ENCODE measurements at places on chromosomes 16 and 17.

DNA sequence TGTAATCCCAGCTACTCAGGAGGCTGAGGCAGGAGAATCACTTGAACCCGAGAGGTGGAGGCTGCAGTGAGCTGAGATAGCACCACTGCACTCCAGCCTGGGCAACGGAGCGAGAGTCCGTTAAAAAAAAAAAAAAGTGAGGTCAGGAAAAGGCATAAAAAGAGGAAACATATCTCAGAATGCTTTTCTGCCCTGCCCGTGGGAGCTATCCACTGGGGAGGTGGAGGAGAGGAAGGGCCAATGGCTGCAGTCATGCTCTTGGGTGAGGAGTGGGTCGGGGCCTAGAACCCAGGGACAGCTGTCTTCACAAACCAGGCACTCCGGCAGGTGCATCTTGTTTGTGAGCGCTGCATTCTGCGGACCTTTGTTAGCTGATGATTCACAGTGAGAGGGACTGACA lies 60.0 kb upstream of the CDC42EP4 start:
- no peak for DNase-seq

DNA sequence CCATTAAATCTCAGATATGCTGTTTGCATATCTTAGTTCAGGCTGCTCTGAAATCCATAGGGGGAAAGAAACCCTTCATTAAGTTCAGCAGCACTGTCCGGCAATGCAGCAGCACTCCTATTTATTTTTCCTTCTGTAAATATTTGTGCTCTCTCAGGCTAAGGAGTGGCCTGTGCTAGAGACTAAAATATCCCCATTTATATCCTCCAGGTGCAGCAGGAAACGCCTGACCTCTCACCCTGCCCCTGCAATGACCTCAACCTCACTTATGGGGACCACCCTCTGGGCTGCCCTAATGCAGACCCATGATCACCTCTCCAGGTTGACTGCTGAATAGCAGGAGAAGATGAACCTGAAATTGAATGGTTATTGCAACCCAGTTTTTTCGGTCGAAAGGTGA lies 165.0 kb upstream of the ELAC2 start:
- no peak for DNase-seq

DNA sequence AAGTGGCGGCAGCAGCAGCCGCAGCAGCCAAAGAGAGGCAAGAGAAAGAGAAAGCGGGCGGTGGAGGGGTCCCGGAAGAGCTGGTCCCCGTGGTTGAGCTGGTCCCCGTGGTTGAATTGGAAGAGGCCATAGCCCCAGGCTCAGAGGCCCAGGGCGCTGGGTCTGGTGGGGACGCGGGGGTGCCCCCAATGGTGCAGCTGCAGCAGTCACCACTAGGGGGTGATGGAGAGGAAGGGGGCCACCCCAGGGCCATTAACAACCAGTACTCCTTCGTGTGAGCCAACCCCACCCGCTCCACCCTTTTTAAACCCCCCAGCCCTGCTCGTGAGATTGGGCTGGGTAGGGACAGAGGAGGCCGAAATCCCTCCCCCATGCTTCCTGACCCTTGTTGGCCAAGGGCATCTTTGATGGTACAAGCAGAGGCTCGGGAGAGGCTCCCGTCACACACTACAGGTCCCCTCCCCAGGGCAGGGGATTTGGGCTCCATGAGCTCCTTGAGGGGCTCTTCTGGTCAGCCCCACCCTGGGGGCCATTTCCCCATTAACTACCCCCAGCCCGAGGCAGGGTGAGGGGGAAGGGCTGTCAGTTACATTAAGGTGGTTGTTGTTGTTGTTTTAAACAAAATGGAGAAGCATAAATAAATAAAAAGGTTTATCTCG lies 4.6 kb upstream of the ATP2A1 start:
- DNase-seq = no peak

DNA sequence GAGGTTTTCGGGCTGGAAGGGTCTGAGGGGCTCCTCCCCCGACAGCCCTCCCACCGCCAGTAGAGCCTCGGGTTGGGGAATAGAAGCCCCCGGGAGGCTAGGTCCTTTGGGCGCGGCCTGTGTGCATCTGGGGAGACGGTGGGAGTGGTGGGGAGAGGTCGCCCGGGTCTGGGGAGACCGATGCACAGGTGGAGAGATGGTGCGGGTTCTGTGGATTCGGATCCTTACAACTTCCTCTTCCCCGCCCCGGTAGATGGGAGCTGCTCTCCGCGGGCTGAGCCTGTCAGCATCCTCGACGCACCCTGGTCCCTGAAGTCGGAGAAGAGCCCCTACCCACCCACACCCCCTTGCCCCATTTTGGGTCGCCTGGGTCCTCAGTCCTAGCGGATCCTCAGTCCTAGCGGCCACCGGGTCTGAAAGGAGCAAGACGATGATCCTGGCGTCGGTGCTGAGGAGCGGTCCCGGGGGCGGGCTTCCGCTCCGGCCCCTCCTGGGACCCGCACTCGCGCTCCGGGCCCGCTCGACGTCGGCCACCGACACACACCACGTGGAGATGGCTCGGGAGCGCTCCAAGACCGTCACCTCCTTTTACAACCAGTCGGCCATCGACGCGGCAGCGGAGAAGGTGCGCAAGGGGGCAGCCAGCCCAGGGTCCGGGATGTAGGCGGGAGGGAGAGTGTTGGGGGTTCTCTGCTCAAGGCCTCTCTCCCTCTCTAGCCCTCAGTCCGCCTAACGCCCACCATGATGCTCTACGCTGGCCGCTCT lies 790 bp downstream of the BCKDK start:
- DNase-seq = no peak

DNA sequence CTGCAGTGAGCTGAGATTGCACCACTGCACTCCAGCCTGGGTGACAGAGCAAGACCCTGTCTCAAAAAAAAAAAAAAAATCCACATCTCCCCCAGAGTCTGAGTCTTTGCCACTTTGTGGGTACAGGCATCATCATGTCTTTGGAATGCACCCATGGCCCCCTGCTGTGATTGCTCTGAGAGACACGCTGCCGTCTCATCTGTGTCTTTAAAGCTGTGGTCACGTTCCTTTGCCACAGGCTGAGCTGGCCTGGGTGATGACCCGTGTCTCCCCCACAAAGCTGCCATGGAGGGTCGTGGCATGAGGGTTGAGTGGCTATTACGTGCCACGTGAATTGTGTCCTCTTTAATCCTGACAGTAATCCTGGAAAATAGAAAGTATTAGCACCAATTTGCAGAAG lies 20.2 kb downstream of the CRISPLD2 start:
- DNase-seq = no peak

GRCh38 chr16:19115148-19116021 lies 1.6 kb downstream of the ITPRIPL2 start:
- no peak for DNase-seq

GRCh38 chr17:1890758-1891450 lies 61.1 kb downstream of the RPA1 start:
- no peak for DNase-seq

DNA sequence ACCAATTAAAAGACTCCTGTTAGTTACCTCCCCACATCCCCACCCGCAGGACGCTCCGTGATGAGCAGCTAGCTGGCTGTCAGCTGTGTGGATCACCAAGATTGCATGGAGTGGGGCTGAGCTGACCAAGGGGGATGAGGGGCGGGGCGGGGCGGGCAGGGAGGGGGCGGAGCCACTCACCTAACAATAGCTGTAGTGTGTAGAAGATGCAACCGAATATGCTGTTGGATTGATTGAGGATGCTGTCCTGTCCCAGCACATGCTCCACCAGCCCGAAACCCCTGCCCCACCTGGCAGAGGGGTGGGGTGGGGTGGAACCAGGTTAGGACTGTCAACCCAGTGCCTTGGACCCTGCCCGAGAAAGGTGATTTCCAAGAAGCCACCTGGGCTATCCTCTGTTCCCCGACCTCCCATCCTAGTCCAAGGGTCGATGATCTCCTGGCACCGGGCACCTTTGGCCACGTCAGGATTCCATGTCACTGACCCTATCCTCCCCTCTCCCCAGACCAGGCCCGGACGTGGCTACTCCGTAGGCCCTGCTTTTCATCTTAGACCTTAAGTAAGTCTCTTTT lies 1.4 kb downstream of the VKORC1 start:
- no peak for DNase-seq

DNA sequence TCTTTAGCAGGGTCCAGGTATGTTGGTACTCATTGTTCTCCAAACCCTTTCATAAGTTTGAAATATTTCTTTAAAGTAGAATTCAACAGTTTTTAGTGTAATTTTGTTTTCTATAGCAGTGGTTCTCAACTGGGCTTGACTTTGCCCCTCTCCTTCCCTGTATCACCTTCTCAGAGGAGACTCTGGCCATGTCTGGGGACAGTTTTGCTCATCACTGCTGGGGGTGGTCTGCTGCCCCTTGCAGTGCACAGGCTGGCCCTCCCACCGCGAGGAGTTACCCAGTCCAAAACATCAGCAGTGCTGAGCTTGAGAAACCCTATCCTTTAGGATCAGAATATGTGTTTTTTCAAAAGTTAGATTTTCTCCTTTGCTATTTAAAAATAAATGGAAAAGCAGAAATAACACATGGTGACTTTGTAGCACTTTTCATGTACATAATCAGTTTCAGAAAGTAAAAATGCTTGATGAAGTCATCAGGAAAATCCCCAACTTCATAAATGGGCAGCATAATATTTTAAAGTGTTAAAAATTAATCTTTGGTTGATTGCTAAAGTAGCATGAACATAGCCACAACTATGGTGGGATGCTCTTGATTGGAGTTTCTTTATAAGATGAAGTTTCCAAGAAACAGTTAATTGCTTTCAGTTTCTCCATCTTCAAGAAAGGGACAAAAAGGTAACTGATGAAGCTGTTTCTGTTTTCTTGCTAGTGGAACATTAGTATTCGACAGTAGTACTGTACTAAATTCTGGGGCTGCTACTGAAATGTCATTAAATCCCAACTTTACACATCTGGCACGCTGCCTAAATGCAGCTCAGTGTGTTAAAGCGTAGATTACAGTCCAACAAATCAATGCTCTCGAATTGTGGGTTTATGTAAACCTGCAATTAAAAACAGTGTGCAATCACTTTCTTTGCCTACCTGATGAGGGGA lies 70.3 kb downstream of the NETO2 start:
- no peak for DNase-seq

- no peak for DNase-seq
These were observed 2.2 kb downstream of the RNF213 start for GRCh38 chr17:80262775-80263244.

- no peak for DNase-seq
These were observed 11.2 kb upstream of the NUDT16L1 start for GRCh38 chr16:4682084-4682591.

- DNase-seq = no peak
These were observed 105.9 kb upstream of the FAM20A start for GRCh38 chr17:68707031-68707430.

- DNase-seq = no peak
These were observed 133.7 kb upstream of the HS3ST3A1 start for GRCh38 chr17:13735444-13735843.

DNA sequence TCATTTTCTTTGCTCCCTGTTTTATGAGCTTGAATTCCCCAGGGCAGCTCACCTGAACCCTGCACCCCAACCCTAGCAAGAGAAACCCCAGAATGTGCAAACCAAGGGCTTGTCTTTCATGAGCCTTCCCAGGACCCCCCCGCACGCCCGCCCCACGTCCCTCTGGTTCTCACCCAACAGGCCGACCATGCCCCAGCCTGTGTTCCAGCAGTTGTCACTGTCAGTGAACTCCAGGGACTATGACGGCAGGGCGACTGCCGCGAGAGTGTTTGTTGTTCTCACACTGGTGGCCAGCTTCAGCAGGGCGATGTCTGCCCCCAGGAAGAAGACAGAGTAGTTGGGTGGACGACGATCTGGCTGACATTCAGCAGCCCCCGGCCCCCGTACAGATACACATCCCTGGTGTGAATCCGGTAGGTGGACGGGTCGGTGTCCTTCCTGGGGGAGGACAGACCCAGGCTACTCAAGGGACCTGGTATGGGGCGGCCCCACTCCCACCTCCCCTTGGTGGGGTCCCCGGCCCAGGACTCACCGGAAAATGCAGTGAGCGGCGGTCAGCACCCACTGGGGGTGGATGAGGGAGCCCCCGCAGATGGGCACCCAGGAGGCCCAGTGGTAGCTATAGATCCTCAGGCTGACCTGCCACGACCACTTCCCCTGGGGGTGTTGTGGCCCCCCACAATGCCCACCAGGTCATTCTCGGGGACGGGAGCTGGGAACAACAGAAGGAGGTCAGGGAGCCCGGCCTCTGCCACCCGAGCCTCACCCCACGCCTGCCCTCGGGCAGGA lies 20.1 kb downstream of the TPSD1 start:
- no peak for DNase-seq

- DNase-seq = no peak
These were observed 290.8 kb upstream of the HSBP1 start for GRCh38 chr16:83516931-83517330.

Measured in NCI-H1436 treated with DMSO at 0.1 percent for 48 hours (cell line).